ENCODE measurements at places on chromosomes 13 and 19.

- DNase-seq, result no peak
These were observed 24.2 kb downstream of the NEK5 start for GRCh38 chr13:52104624-52105023.

DNA sequence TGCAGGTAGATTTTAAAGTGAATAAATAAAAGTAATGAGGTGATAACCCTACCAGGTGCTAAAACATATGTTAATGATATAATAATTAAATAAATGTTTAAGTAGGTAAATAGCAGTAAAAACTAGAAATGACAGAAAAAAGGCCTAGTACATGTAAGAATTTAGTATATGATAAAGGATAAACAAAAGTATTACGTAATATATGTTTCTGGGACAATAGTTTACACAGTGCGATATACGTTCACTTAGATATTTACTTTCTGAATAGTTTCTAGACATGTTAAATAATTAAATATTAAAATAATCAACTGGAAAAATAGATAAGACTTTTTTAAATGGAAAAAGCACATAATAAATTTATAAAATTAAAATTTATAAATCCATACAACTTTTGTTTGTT is 340.9 kb downstream of the LIG4 start:
- no peak for DNase-seq

- no peak for DNase-seq
These were observed 465.0 kb downstream of the DCT start for GRCh38 chr13:94014461-94014860.

- no peak for DNase-seq
These were observed 38.3 kb upstream of the SPRY2 start for GRCh38 chr13:80379245-80379644.

- no peak for DNase-seq
These were observed 571.6 kb downstream of the UQCRFS1 start for GRCh38 chr19:28641395-28641794.

- peak; percentile 36 for DNase-seq
These were observed 50.7 kb downstream of the LHFPL6 start for GRCh38 chr13:39552246-39552645.

DNA sequence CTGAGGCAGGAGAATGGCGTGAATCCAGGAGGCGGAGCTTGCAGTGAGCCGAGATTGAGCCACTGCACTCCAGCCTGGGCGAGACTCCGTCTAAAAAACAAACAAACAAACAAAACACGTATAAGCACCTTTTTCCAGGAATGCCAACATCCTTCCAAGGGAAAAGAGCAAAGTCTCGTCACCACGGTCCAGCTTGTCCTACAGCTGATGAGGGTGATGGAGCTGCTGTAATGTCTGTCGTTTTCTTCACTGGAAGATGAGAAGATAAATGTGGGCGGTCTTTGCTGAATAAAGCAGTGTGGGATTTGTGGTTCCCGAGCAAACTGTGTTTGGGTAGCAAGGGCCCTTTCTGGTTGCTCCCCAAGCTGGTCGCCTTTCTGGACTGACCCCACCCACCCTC is 166.6 kb downstream of the PTPRS start:
- no peak for DNase-seq

GRCh38 chr13:95267662-95268342 is 33.4 kb downstream of the ABCC4 start:
- no peak for DNase-seq

DNA sequence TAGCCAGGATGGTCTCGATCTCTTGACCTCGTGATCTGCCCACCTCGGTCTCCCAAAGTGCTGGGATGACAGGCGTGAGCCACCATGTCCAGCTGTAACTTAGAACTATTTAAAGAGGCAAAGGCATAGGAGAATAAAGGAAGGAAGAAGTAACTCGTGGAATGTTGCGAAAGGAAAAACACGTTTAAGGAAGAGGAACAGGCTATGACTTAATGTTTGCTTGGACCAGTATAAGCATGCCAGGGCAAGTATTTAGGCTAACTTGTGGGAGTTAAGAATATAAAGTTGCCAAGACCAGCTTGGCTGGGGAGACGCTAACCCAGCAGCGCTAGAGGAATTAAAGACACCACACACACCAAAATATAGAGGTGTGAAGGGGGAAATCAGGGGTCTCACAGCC is 33.5 kb downstream of the ZNF844 start:
- DNase-seq, result no peak

- peak; percentile 33 for DNase-seq
These were observed 242.1 kb downstream of the DACH1 start for GRCh38 chr13:71624653-71625600.

DNA sequence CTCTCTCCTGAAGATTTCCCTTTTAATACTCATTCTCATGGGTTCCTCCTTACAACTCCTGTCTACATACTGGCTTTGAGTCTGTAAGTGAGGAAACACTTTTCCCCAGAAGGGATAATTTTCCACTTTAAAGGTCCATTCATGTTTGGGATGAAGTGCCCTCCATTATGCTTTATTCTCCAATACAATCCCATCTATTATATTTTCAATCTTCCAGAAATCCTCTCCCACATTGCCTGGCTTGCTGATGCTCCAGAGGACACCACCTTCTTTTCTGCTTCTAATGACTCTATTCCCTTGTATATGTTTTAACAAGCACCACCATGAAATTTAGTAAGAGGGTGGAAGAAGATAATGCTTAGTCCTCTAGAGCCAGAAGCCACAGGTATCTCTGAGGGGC is 92.7 kb upstream of the NBEA start:
- no peak for DNase-seq

- no peak for DNase-seq
These were observed 188.8 kb downstream of the TSHZ3 start for GRCh38 chr19:31160336-31160926.

DNA sequence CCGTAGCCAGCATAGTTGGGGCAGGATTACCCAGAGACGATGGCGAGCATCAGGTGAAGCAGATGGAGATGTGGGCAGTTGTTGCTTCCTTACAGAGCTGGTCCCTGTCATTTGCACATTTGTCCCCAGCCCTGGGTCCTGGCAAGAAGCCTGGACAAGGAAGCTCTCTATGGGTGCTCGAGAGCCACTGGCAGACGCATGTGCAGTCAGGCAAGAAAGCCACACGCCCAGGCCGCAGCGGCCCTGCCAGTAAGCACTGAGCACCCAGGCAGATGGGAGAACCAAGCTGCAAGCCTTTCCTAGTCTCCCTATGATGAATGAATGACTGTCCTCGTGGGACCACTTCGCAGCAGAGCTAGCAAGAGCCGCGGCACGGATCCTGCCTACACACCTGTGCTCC is 182.8 kb downstream of the FOXO1 start:
- DNase-seq, result no peak

All from NCI-H748 treated with DMSO at 0.1 percent for 48 hours (cell line).